Activated gamma-delta T cell treated with anti-CD3 and anti-CD28 coated beads, Interleukin-2, amount 50 U/mL, for 16 hours (primary cell): ENCODE measurements at places on chromosomes 5 and 9.
A peak's percentile ranks its signal among the peaks of the same experiment; 100 is the strongest.

GRCh38 chr5:963673-964531 lies 44.7 kb upstream of the NKD2 start:
- peak; percentile 10 for DNase-seq

DNA sequence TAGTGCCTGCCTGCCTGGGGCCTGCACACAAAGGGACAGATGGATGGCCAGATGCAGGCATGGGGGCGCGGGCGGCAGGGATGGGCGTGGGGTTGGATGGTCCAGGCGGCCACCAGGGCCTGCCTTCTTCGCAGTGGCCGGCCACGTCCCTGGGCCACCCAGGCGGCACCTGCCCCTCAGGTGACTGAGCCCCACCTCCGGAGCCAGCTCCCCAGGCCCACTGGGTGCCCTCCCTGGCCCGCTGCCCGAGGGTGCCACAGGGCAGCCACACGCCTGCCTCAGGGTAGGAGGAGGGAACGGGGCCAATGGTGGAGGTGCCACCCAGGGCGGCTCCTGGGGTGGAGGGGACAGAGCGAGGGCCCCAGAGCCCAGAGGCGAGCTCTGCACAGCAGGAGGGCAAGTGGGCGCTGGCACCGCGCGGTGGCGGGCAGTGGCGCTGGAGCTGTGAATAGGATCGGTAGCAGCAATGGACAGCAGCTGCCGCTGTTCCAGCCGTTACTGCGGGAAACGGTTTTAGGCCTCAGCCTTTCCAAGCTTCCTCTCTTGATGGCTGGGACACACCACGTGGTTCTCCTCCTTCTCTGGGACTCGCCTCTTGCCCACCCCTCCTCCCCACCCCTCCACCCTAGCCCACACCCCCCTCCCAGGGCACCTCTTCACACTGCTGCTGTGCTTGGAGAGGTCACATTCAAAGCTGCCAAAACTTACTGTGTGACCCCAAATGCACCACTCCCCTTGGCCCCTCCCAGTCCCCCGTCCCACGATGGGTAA lies 19.1 kb downstream of the LHX3 start:
- DNase-seq, result no peak

GRCh38 chr9:98709968-98710965 lies 1.5 kb upstream of the GABBR2 start:
- no peak for DNase-seq

GRCh38 chr5:65481635-65482295 lies at the start of gene ADAMTS6:
ADAMTS6 (minus strand) TSS chr5:65481920; CDS start chr5:65473673, 8,247 bp downstream.
- DNase-seq, result peak; percentile 57

GRCh38 chr5:81837667-81838306 lies 86.9 kb upstream of the SSBP2 start:
- DNase-seq, result no peak

- no peak for DNase-seq
Observed at GRCh38 chr9:98977813-98978212, 34.1 kb downstream of the COL15A1 start.
